ENCODE measurements at places on chromosomes 2 and 18. TPM values are rescaled to one million over a fixed set of nuclear protein-coding genes. Genes with fewer than 3 reads are reported as not detected.

GRCh38 chr2:101120124-101120996 is 30.8 kb downstream of the TBC1D8 start:
- peak; percentile 50 for DNase-seq

GRCh38 chr18:2169656-2170055 is 401.6 kb downstream of the METTL4 start:
- DNase-seq: no peak

GRCh38 chr18:70197844-70198243 is 7.6 kb downstream of the RTTN start:
- DNase-seq: no peak

DNA sequence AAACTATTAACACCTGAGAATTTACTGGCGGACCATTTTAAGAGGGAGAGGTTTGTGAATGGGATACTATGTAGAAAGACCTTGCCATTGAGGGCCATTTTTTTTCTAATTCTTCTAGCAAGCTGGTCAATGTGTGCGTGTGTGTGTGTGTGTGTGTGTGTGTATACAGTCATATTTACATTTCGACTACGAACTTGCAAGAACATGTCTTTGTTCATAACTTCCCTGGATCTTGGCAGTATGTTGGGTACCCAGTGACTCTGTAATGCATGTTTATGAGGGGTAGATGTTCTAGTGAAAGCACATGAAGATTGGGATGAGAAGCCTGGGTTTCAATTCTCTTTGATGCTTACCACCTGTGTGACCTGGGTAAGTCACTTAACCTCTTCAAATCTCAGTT is 133.6 kb downstream of the UBE2E3 start:
- DNase-seq: no peak

DNA sequence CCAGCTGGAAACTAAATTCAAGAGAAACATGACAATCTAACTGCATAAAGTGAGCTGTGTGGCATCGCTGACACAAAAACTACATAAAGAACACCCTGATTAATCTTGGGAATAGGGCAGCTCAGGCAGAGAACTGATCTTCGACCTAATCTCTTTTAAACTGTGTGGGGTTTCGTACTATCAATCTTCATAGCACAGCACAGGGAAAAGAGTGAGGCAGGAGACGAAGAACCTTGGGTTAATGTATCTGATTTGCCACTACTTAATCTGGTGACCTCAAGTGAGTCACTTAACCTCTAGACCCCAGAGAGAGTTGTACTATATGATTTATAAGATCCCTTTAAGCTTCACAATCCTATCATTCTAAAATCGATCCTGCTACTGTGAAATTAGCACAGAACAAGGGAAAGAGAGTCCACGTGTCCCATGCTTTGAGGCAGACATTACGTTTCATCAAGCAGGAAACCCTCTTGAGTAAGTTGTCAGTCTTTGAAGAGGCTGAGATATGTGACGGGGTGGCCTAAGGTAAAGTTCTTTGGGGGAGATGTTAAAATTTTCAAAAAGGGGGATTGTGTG is 519.7 kb downstream of the SOCS6 start:
- no peak for DNase-seq

GRCh38 chr2:98382086-98382485 is 35.8 kb downstream of the CNGA3 start:
- DNase-seq: no peak

GRCh38 chr2:42714686-42715085 is 49.2 kb downstream of the OXER1 start:
- no peak for DNase-seq

- DNase-seq: peak; percentile 28
Observed at GRCh38 chr2:152335726-152336118, 748 bp downstream of the FMNL2 start.

DNA sequence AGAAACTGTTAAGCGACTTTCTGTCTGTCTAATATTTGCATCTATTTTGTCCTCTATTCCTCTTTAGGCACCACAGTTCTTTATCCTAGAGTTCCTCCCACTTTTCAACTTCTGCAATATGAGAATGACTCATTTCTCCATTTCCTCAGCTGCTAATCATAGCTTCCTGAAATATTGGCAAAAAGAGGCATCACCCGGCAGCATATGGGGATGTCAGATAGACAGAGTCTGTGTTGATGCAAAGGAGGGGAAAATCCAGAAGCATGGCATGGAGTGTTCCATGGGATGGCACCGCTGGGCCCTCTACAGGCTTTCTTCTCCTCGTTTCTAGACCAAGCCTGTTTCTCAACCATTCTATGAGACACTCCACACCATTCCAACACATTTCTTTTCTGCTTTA is 93.4 kb downstream of the DOCK10 start:
- no peak for DNase-seq

DNA sequence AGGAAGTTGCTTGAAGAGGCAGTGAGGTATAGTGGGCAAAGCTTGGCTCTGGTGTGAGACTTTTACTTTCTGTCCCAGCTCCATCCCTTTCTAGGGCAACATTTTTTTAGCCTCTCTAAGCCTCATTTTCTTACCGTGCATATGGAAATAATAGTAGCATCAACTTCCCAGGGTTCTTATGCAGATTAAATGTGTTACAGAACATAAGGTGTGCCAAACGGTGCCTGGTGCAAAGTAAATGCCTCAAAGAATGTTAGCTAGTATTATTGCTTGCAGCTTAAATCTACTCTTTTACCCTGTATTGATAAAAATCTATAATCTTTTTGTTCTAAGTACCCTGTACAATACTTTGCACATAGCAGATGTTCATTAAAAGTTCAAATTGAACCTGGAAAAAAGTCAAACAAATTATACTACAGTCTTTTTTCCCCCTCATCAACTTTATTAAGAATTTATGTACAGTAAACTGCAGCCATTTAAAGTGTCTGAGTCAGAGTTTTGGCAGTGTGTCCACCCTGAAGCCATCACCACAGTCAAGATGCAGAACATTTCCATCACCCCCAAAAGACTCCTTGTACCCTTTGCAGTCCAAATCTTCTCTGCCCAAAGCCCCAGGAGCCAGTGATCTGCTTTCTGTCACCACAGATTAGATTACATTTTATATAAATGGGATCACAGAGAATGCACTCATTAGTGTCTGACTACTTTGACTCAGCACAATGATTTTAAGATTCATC is 10.6 kb downstream of the MAPRE2 start:
- DNase-seq: no peak

DNA sequence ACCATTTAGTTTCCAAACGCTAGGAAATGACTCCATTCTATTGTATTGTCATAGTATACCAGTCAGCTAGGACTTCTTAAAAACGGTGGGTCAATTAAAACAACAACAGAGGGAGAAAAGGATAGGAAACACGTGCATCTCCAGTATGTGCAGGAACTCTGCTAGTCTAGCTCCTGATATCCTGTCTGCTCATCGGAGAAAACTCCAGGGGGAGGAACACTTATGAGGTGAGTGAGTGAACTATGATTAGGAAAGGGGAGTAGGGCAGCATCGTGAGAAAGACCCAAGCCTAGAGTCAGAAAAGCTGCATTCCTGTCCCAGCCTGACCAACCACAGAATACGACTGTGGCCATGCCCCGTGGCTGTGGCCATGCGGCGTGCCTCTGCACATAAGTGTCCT is 34.2 kb downstream of the DTNB start:
- DNase-seq: no peak

DNA sequence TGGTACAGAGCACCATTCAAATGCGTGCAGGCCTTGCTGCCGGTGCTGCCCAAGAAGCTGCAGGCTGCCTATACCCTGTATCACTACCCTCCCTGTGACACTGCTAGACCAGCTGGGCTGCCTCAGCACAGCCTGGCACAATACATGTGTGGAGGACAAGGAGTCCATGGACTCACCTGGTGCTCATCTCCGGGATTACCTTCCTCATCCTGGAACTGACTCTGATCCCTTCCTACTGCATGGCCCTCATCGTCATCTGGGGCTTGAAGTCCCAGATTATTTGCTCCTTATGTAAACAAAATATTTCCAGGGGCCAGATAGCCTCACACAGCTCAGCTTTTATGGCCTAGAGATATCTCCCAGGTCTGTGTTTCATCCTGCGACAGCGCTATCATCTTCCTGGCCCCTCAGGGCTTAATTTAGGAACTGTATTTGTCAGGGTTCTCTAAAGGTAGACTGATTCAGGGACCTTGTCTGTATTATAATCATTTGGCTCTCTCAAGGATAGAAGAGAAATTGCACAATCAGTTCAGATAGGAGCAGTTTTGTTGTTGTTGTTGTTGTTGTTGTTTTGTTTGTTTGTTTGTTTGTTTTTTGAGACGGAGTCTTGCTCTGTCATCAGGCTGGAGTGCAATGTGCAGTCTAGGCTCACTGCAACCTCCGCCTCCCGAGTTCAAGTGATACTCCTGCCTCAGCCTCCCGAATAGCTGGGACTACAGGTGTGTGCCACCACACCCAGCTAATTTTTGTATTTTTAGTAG is 42.9 kb downstream of the WDR75 start:
- DNase-seq: no peak

GRCh38 chr2:167240671-167241070 is 352.4 kb downstream of the XIRP2 start:
- no peak for DNase-seq

DNA sequence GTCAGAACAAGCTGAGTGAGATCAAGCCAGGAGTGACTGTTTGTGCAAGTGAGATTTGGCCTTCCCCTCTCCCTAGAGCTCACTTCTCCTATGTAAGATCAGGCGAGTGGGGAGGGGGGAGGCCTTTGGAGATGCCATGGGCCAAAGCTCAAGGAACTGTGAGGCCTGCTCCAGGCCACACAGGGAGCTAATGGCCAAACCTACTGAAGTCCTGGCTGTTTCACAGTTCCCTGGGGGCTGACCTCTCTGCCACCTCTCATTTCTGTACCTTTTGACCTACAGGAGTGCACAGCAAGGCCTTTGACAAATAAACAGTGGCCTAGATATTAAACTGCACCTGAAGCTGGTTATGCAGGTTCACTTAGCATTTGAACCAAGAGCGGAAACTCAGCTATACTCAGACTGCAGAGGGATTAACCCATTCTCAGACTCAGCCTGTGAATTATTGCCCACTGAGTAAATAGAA is 235.0 kb upstream of the NT5C1B start:
- DNase-seq: no peak

GRCh38 chr2:10252661-10253060 is 50.0 kb upstream of the HPCAL1 start:
- no peak for DNase-seq

- no peak for DNase-seq
Observed at GRCh38 chr2:116435648-116436047, 1378.8 kb upstream of the DDX18 start.

GRCh38 chr2:188244383-188244782 is 47.3 kb upstream of the GULP1 start:
- no peak for DNase-seq

GRCh38 chr18:76233406-76233805 is 261.6 kb downstream of the ZNF516 start:
- DNase-seq: no peak

- no peak for DNase-seq
Observed at GRCh38 chr2:216626168-216626874, 6.9 kb upstream of the IGFBP2 start.

GRCh38 chr2:64371727-64372126 is 82.2 kb upstream of the LGALSL start:
- no peak for DNase-seq

- no peak for DNase-seq
Observed at GRCh38 chr2:205730701-205731582, 48.6 kb downstream of the NRP2 start.

- DNase-seq: no peak
Observed at GRCh38 chr2:51516667-51517066, 484.7 kb upstream of the NRXN1 start.

DNA sequence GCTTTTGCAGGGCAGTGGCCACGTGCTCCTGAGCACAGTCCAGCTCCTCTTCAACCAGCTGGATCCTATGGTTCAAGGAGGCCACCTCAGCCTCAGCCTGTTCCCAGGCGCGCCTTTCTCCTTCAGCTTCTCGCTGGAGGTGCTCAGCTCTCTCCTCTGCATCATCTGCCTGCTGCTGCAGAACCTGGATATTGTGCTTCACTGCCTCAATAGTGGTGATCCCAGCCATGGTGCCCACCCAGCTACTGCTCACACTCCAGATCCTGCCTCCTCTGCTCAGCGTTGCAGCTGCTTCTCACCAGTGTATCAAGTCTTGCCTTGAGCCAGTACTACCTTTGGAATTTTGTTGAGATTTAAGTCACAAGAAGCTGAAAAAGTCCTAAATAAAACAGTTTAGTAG is 67.9 kb downstream of the ASXL2 start:
- no peak for DNase-seq

- no peak for DNase-seq
Observed at GRCh38 chr2:233977296-233977837, 60.2 kb downstream of the TRPM8 start.

- no peak for DNase-seq
Observed at GRCh38 chr2:136212426-136213378, 94.8 kb upstream of the CXCR4 start.

- no peak for DNase-seq
Observed at GRCh38 chr2:127577208-127577475, 41.7 kb downstream of the MYO7B start.

DNA sequence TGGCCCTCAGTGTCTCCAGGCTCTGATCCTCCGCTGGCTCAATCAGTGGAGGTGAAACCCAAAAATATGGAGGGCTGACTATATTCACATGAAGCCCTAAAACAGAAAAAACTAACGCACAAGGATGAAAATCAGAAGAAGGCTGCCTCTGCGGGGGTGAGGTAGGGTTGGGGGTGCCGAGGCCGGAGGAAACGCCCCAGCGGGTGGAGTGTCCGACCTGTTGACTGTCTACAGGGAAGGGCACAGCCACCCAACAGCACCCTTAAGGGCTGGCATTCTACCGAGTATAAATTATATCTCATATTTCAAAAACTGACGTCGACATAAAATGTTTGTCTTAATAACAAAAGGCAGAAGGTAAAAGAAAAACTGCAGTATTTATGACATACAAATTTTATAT is 223.5 kb downstream of the HDAC4 start:
- peak; percentile 1 for DNase-seq

DNA sequence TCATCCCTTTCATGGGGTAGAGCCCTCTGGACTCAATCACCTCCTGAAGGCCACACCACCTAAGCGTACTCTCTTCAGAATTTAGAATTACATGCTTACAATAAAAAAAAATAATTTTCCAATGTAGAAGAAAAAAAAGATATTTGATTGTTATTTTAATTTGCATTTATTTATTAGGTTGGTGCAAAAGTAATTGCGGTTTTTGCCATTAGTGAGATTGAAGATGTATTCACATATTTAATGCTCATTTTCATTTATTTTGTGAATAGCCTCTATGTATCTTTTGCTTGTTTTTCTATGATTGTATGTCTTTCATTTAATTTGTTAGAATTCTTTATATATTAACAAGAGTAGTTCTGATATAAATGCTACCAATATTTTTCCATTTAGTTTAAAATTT is 220.5 kb downstream of the RND3 start:
- no peak for DNase-seq

The WDFY1 gene
- total RNA-seq: 67.7 TPM

The MGAT5 gene
- total RNA-seq: 93.6 TPM

The DCDC2C gene
- total RNA-seq: not detected

The SAG gene
- total RNA-seq: not detected

The TBR1 gene
- total RNA-seq: not detected

The DOK6 gene
- 0.45 TPM for total RNA-seq

The SUMO1 gene
- 76.4 TPM for total RNA-seq

The IL36G gene
- not detected for total RNA-seq

The SIX2 gene
- total RNA-seq: not detected

The PLA2R1 gene
- total RNA-seq: 11.4 TPM

The TCF4 gene
- total RNA-seq: 30.4 TPM

The FAM98A gene
- total RNA-seq: 38.0 TPM

The DTNA gene
- 2.7 TPM for total RNA-seq

All from left colon (tissue), 2 donors.